WTC11 (cell line): ENCODE measurements at places on chromosomes 13 and 19. TPM values are rescaled to one million over a fixed set of nuclear protein-coding genes. Genes with fewer than 3 reads are reported as not detected.
A peak's percentile ranks its signal among the peaks of the same experiment; 100 is the strongest.

MYPOP gene
- total RNA-seq, result 13.6 to 15.1 TPM (median 14.8 TPM) in 3 replicates

GRIN2D gene
- 23.0 to 27.8 TPM (median 25.3 TPM) in 3 replicates for total RNA-seq

RNF17 gene
- 0.05 TPM in 1 of 3 replicates, not detected in the others for total RNA-seq

ZNF724 gene
- total RNA-seq, result 47.9 to 59.0 TPM (median 48.2 TPM) in 3 replicates

SEMA6B gene
- 45.1 to 52.1 TPM (median 49.1 TPM) in 3 replicates for total RNA-seq

TMPRSS9 gene
- total RNA-seq, result 0.37 to 0.57 TPM (median 0.55 TPM) in 3 replicates

RCBTB1 gene
- total RNA-seq, result 28.3 to 31.8 TPM (median 31.3 TPM) in 3 replicates

ZNF565 gene
- 2.5 to 3.0 TPM (median 2.8 TPM) in 3 replicates for total RNA-seq

DNA sequence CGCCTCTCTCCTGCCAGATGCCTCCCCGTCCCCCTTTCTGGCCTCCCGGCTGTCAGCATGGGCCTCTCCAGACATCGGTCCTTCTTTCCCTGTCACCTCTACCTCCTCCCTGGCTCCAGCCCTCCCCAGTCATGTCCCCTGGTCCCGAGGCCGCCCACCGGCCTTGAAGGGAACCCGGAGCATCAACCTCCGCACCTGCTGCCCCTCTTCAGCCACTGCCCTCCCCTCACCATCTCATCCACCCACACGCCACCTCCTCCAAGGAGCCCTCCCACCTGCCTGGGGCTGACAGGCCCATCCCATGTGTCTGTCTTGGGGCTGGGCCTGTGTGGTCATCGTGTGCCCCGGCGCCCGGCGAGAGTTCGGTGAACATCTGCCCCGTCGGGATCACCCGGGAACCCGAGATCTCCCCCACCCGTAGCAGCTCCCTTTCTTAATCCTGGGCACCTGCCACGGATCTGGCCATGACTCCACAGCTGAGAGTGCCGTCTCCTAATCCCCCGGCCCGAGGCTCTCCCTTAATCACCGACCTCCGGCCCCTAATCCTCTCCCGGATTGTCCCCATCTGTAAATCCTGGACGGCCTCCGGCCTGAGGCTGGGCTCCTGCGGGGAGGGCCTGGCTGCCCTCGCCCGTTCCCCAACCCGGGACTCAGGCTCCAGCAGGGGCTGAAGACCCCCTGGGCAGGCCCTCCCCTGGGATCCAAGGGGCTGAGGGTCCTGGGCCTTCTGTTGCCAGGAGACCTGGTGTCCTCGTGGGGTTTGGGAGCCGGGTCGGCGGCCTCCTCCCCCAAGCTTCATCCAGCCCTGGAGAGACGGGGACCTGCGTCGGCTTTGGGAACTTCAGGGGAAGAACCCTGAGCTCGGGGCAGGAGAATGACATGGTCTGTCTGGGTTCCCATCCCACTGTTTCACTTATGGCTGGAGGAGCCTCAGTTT lies 5.9 kb downstream of the HCN2 start:
- no peak overlapping the region for H3K4me3 ChIP-seq
- H3K4me1 ChIP-seq, result no peaks in the 10 kb centered on the region
- H3K27ac ChIP-seq, result no peak overlapping the region
- no peaks in the 10 kb centered on the region; the same call in 1 of the 2 replicates for H3K36me3 ChIP-seq

- no peak overlapping the region for H3K4me3 ChIP-seq
- H3K27ac ChIP-seq, result no peak overlapping the region
- H3K27me3 ChIP-seq, result no peaks in the 10 kb centered on the region
These were observed 601.3 kb upstream of the MIR17HG start for GRCh38 chr13:90746230-90746629.

- H3K36me3 ChIP-seq, result no peaks in the 10 kb centered on the region
- H3K4me3 ChIP-seq, result no peak overlapping the region
- H3K27ac ChIP-seq, result no peak overlapping the region
- H3K4me1 ChIP-seq, result peaks cover 23% of the 10 kb centered on the region
- no peak for DNase-seq
These were observed 1194.0 kb downstream of the PCDH9 start for GRCh38 chr13:66036024-66036614.

- H3K36me3 ChIP-seq, result peaks cover 15% of the 10 kb centered on the region
- no peak overlapping the region for H3K4me3 ChIP-seq
- DNase-seq, result no peak
- H3K4me1 ChIP-seq, result no peaks in the 10 kb centered on the region
These were observed 33.7 kb downstream of the EEF1AKMT1 start for GRCh38 chr13:20740021-20740420.

- peaks cover 5% of the 10 kb centered on the region for H3K27me3 ChIP-seq
- H3K4me1 ChIP-seq, result no peaks in the 10 kb centered on the region
- DNase-seq, result no peak
- H3K27ac ChIP-seq, result no peak overlapping the region
These were observed 1541.1 kb downstream of the UQCRFS1 start for GRCh38 chr19:27671876-27672275.

- DNase-seq, result no peak
- H3K27ac ChIP-seq, result no peak overlapping the region
- H3K4me1 ChIP-seq, result peaks cover 9% of the 10 kb centered on the region
- peaks cover 68% of the 10 kb centered on the region for H3K27me3 ChIP-seq
These were observed 845.1 kb downstream of the DACH1 start for GRCh38 chr13:71021825-71022422.

DNA sequence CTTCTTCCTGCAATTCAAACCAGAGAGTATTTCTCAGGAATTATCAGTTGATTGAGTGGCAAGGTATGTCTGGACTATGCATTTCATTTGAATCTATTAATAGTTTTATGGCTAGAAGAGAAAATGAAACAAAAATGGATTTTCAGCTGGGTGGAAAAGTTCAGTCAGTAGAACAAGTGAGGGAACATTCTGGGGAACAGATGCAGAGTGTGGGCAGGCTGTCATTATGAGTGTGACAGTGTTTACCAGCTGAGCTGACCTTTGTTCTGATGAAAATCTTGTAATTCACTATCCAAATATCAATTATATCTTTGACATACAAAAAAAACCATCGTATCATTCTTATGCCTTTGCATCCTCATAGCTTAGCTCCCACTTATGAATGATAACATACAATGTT lies 2.6 kb upstream of the CLC start:
- no peak overlapping the region for H3K4me3 ChIP-seq
- H3K27me3 ChIP-seq, result peaks cover 44% of the 10 kb centered on the region
- no peaks in the 10 kb centered on the region; the same call in 1 of the 2 replicates for H3K4me1 ChIP-seq

DNA sequence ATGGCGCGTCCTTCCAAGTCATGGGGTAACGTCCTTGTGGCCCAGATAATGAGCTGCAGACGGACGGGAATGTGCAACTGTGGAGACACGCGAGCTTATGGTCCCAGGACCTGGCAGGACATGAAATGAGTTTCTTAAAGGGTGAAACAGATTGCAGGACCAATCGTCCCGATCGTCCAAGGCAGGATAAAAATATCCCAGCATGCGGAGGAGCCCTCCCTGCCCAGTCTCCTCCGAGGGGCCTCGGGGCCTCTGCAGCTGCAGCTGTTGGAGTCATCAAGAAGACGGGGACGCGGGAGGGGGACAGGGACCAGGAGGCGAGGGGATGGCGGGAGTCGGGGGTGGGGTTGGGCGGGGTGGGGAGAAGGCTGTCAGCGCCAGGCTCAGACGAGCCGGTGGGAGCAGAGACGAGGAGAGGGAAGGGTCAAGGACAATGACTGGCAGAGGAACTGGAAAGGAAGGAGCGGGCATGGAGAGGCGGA lies 14.4 kb upstream of the GARIN5A start:
- no peak for DNase-seq
- peaks cover 40% of the 10 kb centered on the region for H3K4me1 ChIP-seq
- H3K36me3 ChIP-seq, result peaks cover 16% of the 10 kb centered on the region
- no peak overlapping the region for H3K4me3 ChIP-seq
- peaks cover 98% of the 10 kb centered on the region for H3K27me3 ChIP-seq

GRCh38 chr13:110216398-110217041 lies 90.4 kb downstream of the COL4A1 start:
- no peak overlapping the region for H3K27ac ChIP-seq
- no peak for DNase-seq
- peaks cover 3% of the 10 kb centered on the region; the same call in 1 of the 2 replicates for H3K4me1 ChIP-seq
- no peaks in the 10 kb centered on the region for H3K36me3 ChIP-seq

- peaks cover 10% of the 10 kb centered on the region for H3K36me3 ChIP-seq
- peaks cover 66% of the 10 kb centered on the region for H3K4me1 ChIP-seq
- H3K4me3 ChIP-seq, result peak overlapping the region; percentile 15
These were observed 1646.9 kb upstream of the SPRY2 start for GRCh38 chr13:81987677-81988357.

DNA sequence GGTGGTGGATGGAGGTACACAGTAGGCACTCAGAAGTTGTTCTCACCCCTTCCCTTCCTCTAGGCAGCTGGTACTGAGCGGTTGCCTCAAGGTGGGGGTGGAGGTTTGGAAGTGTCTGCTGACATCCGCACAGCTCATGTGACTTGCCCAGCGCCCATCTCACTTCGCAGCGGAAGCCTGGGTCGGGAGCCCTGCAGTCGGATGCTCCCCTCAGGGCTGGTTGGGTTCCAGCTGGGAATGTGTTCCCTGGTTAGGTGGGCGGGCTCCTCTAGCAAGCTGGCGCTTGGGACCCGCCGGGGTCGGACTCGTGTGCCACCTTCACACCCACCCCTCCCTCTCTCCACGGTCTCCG lies 10.2 kb downstream of the PPP1R37 start:
- peaks cover 42% of the 10 kb centered on the region for H3K4me1 ChIP-seq
- no peaks in the 10 kb centered on the region for H3K27me3 ChIP-seq
- no peaks in the 10 kb centered on the region for H3K36me3 ChIP-seq
- no peak for DNase-seq
- H3K4me3 ChIP-seq, result no peak overlapping the region

DNA sequence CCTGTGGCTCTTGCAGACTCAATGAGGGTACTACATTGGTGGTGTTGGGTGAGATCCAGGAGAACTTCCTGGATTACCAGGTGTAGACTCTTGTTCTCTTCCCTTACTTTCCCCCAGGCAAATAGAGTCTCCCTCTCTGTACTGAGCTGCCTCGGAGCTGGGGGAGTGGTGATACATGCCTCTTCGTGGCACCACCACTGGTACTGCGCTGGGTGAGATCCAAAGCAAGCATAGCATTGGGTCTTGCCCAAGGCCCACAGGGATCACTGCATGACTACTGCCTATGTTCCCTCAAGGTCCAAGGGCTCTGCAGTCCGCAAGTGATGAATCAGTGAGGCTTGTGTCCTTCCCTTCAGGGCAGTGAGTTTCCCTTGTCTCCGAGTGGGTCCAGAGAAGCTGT lies 81.6 kb downstream of the COG6 start:
- H3K27ac ChIP-seq, result no peak overlapping the region
- H3K4me3 ChIP-seq, result no peak overlapping the region
- H3K4me1 ChIP-seq, result no peaks in the 10 kb centered on the region
- peaks cover 22% of the 10 kb centered on the region for H3K36me3 ChIP-seq

DNA sequence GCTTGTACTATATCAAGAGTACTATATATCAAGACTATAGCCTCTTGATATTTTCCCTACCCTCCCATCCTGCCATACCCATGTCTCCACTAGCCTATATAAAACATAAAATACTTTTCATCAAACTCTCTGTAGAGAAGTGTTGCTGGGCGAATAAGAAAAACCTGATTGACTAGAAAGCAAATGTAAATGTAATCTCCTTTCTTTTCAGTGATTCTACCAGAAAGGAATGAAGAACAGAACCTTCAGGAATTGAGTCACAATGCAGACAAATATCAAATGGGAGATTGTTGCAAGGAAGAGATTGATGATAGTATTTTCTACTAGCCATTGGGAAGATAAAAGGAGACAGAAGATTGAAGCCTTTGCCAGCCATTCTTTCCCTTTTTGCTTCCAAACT lies 89.2 kb downstream of the KCNRG start:
- H3K27ac ChIP-seq, result peak overlapping the region; percentile 38; the same call in 1 of the 2 replicates
- no peaks in the 10 kb centered on the region for H3K27me3 ChIP-seq
- H3K36me3 ChIP-seq, result no peaks in the 10 kb centered on the region
- no peak for DNase-seq
- no peak overlapping the region for H3K4me3 ChIP-seq

DNA sequence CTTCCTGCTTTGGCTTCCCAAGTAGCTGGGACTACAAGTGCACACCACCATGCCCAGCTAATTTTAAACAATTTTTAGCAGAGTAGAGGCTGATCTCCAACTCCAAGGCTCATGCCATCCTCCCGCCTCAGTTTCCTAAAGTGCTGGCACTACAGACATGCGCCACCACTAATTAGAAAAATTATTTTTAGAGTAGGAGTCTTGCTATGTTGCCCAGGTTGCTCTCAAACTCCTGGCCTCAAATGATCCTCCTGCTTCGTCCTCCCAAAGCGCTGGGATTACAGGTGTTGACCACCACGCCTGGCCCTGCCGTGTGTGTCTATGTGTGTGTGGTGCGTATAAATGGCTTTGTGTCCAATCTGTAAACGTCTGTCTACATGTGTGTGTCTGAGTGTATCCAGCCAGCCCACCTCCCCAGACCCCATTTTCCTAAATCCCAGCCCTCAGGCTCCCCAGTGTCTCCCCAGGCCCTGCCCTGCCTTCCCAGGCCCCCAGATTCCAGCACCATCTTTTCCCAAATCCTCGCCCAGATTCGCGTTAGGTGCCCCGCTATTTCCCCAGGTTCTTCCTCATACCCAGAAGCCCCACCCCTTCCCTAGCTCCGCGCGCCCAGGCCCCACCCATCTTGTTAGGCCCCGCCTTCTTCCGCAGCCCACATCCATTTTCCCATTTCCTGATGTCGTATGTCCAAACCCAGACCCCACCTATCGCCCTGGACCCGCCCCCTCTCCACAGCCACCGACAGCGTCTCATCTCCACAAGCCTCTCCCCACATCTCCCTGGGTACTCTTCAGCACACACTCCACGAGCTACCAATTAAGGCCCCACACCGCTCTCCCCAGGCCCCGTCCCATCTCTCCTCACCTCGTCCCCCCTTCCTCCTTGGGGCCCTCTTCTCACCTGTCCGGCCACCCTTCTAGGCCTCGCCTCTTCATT lies 24.9 kb downstream of the SLC8A2 start:
- H3K4me3 ChIP-seq, result peak overlapping the region; percentile 79
- H3K36me3 ChIP-seq, result no peaks in the 10 kb centered on the region
- peaks cover 60% of the 10 kb centered on the region for H3K27me3 ChIP-seq
- H3K27ac ChIP-seq, result peak overlapping the region; percentile 81
- H3K4me1 ChIP-seq, result peaks cover 36% of the 10 kb centered on the region

GRCh38 chr13:92297971-92298942 lies 899.8 kb downstream of the GPC5 start:
- peak; percentile 14 for DNase-seq
- no peak overlapping the region for H3K4me3 ChIP-seq
- H3K27me3 ChIP-seq, result no peaks in the 10 kb centered on the region
- H3K36me3 ChIP-seq, result no peaks in the 10 kb centered on the region
- no peak overlapping the region for H3K27ac ChIP-seq
- peaks cover 23% of the 10 kb centered on the region for H3K4me1 ChIP-seq

GRCh38 chr13:21771075-21771474 lies 100.2 kb downstream of the FGF9 start:
- H3K4me3 ChIP-seq, result no peak overlapping the region
- H3K36me3 ChIP-seq, result peaks cover 5% of the 10 kb centered on the region
- no peaks in the 10 kb centered on the region for H3K4me1 ChIP-seq

DNA sequence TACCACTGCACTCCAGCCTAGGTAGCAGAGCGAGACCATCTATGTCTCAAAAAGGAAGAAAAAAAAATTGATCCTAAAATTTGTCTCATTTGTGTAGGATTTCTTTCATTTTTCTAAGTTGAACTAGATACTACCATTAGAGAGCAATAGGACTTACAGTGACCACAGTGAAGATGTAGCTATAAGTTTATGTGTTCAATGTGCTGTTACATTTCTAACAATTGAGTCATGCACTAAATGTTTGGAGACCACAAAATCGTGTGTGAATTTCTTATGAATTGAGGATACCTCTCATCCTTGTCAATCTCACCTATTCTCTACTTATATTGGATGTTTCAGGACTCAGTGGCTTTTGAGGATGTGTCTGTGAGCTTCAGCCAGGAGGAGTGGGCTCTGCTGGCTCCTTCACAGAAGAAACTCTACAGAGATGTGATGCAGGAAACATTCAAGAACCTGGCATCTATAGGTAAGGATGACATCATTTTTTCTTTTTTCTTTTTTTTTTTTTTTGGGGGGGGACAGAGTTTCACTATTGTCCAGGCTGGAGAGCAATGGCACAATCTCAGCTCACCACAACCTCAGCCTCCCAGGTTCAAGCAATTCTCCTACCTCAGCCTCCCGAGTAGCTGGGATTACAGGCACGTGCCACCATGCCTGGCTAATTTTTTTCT lies 12.8 kb downstream of the ZNF791 start:
- peaks cover 11% of the 10 kb centered on the region for H3K4me1 ChIP-seq
- H3K4me3 ChIP-seq, result no peak overlapping the region
- DNase-seq, result no peak
- no peaks in the 10 kb centered on the region; the same call in 1 of the 2 replicates for H3K27me3 ChIP-seq
- H3K36me3 ChIP-seq, result peaks cover 51% of the 10 kb centered on the region
